Epithelial cell of proximal tubule (primary cell): ENCODE measurements at places on chromosomes 12 and 14. TPM values are rescaled to one million over a fixed set of nuclear protein-coding genes. Genes with fewer than 3 reads are reported as not detected.

GRCh38 chr12:232731-233614 lies 19.0 kb upstream of the SLC6A12 start:
- DNase-seq: no peak

TIGAR gene
- 7.4 and 12.1 TPM in 2 replicates for total RNA-seq

KLRK1 gene
- total RNA-seq: not detected in 2 replicates

DNA sequence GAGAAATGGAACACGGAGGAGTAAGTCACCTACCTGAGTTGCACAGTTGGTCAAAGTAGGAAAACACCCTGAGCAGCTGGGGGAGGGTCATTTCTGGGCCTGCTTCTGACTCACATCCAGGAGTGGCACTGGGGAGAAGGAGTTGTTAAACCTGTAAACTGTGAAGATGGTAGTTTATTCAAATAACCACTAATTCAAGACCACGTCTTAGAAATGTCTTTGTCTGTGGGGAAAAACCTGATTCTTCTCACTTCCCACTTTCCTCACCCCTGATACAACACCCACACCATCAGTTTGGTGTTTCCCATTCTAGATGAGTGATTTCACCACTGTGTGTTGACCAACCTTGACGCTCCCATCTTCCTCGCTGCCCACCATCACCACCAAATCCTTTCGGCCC lies 207.1 kb downstream of the ANO4 start:
- no peak for DNase-seq

RPL41 gene
- 3,901 and 5,792 TPM in 2 replicates for total RNA-seq

DNA sequence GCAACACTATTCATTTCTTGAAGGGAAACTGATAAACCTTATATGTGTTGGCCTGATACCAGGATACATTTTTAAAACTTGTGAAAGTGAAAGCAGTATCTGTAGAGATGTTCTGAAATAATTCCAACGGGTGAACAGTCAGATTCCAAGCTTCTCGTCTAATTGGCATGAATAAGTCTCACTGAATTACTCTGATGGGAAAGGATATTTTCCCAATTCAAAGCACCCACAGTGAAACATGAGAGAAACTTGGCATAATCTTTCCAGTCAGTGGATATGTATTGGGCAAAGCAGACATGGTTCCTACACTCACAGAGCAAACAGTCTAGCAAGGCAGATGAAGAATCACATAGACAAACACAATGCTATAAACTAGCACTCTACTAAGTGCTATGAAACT lies 413.1 kb downstream of the MED13L start:
- DNase-seq: no peak

GARIN6 gene
- total RNA-seq: not detected in 2 replicates

GRCh38 chr14:100359881-100360280 lies 36.7 kb downstream of the SLC25A47 start:
- no peak for DNase-seq
